ENCODE measurements at places on chromosomes 4 and X.
A peak's percentile ranks its signal among the peaks of the same experiment; 100 is the strongest.

DNA sequence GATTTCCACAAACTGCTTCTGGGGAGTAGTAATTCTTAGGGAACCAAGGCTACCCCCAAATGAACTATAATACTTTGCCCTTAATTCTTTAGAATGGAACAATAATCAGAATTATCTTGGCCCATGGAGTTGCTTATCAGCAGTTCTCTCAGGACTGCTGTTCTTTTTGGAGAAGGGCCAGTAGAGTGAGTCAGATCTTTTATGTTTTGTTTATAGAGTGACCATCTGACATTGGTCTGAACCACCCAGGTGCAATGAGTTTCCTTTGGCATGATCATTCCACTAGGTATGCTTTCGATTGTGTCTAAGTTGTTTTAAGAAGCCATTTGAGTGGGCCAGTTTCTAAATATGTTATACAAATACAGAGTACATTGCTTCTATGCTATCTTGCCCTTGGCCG, 31.8 kb downstream of the PRRG1 start:
- DNase-seq, result peak; percentile 91

- no peak for DNase-seq
Measured at GRCh38 chrX:49003696-49004095, 1.6 kb upstream of the GRIPAP1 start.

GRCh38 chrX:48478806-48479205, 2.8 kb downstream of the FTSJ1 start:
- no peak for DNase-seq

DNA sequence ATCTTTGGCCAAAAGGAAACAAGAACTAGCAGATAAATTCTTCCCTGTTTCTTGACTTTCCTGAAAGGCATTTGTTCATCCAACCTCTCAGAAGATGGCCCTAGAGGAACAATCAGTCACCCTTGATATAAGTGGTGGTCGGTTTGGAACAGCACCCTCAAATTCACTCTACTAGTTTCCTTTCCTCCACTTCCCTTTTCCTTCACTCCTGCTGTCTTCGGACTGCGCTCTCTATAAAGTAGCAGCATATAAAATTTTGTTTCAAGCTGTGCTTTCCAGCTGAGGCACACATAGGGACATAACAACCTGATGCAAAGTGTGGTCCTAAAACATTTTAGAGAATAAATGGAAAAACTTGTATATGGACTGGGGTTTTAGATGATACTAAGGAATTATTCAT, 29.0 kb upstream of the MOB1B start:
- DNase-seq, result no peak

DNA sequence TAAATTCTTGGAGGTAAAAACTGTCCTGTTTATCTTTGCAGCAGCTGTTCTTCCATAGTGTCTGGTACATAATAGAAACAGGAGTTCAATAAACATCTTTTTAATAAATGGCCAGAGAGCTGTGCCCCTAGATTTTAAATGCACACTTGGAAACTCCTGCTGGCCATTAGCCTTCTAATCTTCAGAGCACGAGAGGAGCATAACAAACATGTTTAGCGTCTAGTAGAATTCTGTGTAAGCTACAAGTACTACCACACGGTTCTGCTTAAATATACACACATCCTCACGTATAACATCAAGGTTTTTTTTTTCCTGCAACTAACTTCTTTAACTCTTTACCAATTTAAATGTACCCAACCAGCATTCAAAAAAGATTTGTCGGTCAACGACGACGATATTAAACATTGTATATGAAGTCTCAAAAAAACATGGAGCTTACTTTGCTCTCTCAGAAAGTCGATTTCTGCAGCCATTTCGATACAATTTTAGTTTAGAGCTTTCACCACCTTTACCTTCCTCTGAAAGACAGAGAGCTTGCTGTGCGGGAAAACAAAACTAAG, 628 bp downstream of the SCLT1 start:
- no peak for DNase-seq

DNA sequence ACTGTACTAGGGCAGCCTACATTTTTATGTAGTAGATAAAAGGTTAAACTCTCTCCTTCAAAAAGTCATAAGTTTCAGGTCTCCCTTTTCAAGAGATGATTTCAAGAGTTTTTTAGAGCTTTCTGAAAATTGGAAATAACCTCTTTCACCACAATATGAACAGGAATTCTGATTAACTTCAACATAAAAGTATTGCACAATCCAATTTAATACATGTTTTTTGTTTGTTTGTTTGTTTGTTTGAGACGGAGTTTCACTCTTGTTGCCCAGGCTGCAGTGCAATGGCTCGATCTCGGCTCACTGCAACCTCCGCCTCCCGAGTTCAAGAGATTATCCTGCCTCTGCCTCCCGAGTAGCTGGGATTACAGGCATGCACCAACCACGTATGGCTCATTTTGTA, 265.4 kb upstream of the DCAF8L1 start:
- no peak for DNase-seq

- no peak for DNase-seq
Measured at GRCh38 chr4:85515701-85516100, 40.8 kb downstream of the ARHGAP24 start.

DNA sequence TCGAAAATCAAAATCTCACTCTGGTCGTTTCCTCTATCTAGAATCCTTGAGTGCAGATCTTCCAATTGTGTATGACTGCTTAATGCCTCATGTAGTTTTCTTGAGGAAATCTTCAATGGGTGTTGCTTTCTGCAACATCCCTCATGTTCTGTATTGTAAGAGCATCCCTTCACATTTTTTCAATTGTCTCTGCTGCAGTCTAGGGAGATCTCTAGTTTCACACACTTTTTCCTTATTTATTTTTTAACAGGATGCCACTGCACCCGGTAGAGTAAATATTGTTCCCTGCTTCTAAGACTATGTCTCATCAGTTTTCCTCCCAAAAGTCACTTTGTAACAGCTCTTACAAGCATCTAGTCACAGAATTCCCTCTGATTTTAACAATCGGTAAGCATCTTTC, 50.3 kb downstream of the UGT2B4 start:
- no peak for DNase-seq

- no peak for DNase-seq
Measured at GRCh38 chr4:5772528-5773270, 61.7 kb downstream of the EVC start.

GRCh38 chr4:47942081-47942819, 27.9 kb upstream of the NFXL1 start:
- no peak for DNase-seq

DNA sequence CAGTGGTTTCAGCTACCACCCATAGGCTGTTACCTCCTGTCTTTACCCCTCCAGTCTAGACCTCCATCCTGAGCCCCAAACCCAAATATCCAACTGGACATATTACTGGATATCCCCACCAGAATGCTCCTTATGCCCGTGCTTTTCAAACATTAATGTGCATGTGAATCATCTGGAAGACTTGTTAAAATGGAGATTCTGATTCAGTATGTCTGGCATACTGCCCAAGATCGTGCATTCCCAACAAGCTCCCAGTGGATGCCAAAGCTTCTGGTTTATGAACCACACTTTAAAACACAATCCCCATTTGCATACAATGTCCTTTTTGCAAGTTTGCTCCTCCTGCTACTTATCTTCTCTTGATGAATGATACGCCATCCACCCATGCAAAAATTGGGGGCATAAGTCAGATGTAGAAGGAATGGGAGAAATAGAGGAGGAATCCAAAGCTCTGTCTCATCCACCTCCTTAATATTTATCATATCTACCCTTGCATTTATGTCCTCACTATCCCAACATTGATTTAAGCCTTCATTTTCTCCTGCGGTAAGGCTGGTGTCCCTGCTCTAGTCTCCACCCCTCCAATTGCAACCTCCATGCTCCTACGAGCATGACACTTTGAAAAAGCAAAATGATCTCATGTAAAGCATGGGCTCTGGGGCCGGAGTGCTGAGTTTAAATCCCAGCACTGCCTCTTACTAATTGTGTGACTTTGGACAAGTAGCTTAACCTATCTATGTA, 7.4 kb upstream of the PGRMC1 start:
- peak; percentile 40 for DNase-seq

GRCh38 chrX:28581522-28581921, 5.7 kb upstream of the IL1RAPL1 start:
- DNase-seq, result no peak
